ENCODE measurements at places on chromosomes 5 and 9.

DNA sequence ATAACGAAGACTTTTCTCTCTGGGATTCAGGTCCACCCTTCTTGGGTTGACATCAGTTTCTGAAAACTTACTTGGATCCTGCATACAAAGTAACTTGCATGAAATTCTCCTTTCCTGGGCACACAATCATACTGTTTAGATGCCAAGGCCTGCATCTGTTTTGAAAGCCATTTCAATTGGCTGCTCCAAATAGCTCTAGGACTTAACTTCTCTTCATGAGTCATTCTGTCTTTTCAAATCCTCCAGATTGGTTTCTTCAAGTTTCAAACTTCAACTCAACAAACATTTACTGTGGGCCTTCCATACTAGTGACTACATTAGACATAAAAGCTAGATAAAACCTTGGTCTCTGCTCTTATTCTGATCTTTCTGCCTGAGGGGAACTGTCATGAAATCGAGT lies 54.8 kb upstream of the HMHB1 start:
- DNase-seq = no peak

- no peak for DNase-seq
These were observed 896 bp downstream of the EBF1 start for GRCh38 chr5:159098603-159099436.

- DNase-seq = no peak
These were observed 1.4 kb downstream of the CDC37L1 start for GRCh38 chr9:4680750-4681149.

- DNase-seq = no peak
These were observed 163.2 kb downstream of the TMEM167A start for GRCh38 chr5:82913971-82914370.

DNA sequence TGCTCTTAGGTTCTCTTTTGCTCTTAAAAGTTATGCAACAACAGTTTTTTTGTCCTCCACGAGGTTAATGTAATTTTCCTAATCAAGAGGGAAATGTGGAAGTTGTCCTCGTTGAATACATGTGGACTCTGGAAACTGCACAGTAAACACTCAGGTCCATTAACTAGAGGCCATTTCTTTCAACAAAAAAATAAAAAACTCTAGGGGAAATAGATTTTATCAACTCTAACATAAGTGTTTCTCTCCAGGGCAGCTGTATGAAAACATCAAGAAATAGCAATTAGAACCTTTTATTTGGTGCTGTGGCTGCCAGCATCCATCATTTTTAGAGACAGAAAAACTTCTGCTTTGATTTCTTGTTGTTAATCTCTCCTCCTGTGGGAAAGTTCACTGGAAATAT lies 288.6 kb downstream of the ICE1 start:
- DNase-seq = no peak

GRCh38 chr9:34797367-34797766 lies 87.4 kb upstream of the CCL21 start:
- DNase-seq = no peak

GRCh38 chr9:113503613-113504211 lies 40.2 kb downstream of the RGS3 start:
- DNase-seq = no peak

- DNase-seq = no peak
These were observed 115.1 kb downstream of the FEM1C start for GRCh38 chr5:115429345-115429940.

DNA sequence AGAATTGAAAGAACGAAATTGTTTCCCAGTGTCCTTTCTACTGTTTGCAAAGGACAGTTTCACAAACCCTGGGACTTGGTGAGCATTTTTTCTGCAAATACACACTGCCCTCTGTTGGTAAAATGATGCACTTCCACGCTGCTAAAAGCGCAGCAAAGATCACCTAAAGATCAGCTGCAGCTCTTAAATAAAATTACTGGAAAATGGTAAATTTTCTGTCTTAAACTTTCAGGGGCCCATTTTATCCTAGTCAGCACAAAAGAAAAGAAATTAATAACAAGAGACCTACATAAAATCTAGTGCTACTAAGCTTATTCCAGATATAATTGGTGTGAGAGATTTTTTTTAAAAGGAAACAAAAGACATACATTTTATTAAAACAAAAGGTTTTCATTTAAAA lies 566.0 kb downstream of the CAAP1 start:
- DNase-seq = peak; percentile 24

DNA sequence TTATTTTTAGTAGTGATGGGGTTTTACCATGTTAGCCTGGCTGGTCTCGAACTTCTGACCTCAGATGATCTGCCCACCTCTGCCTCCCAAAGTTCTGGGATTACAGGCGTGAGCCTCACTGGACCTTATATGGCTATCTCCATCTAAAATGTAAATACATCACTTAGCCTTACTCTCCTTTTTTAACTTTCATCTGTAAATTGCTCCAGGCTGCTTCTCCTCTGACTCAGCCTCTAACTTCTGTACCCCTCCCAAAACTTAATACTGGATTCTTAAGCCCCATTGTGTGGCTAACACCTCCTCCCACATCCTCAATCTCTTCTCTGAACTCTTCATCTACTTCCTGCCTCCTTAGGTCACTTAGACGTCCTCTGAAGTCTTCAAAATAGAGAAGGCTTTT lies 4.0 kb downstream of the SNX30 start:
- no peak for DNase-seq

- peak; percentile 94 for DNase-seq
These were observed 7.0 kb downstream of the PDE6A start for GRCh38 chr5:149937610-149938009.

DNA sequence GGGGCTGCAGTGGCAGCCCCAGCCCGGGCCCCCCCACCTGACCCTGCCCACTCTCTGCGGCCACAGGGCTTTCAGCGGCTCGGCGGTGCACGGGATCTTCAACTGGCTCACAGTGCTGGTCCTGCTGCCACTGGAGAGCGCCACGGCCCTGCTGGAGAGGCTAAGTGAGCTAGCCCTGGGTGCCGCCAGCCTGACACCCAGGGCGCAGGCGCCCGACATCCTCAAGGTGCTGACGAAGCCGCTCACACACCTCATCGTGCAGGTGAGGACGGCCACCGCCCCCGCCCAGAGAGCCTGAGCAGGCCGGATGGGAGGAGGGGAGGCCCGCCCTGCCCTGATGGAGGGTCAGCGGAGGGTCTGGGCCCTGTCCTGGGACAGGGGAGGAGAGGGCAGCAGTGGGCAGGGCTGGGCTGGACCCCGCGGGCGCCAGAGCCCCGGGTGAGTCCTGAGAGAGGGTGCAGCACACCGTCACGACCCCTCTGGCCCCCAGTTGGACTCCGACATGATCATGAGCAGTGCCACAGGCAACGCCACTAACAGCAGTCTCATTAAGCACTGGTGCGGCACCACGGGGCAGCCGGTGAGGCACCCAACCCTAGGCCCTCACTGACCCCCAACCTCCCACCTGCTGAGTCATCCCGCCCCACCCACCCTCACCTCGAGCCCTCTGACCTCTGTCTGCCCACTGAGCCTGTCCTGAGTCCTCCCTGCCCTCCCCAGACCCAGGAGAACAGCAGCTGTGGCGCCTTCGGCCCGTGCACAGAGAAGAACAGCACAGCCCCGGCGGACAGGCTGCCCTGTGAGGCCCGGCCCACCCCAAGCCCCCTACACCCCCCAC lies 2.7 kb downstream of the SLC34A3 start:
- DNase-seq = no peak

GRCh38 chr5:24742334-24742733 lies 97.6 kb upstream of the CDH10 start:
- DNase-seq = no peak

DNA sequence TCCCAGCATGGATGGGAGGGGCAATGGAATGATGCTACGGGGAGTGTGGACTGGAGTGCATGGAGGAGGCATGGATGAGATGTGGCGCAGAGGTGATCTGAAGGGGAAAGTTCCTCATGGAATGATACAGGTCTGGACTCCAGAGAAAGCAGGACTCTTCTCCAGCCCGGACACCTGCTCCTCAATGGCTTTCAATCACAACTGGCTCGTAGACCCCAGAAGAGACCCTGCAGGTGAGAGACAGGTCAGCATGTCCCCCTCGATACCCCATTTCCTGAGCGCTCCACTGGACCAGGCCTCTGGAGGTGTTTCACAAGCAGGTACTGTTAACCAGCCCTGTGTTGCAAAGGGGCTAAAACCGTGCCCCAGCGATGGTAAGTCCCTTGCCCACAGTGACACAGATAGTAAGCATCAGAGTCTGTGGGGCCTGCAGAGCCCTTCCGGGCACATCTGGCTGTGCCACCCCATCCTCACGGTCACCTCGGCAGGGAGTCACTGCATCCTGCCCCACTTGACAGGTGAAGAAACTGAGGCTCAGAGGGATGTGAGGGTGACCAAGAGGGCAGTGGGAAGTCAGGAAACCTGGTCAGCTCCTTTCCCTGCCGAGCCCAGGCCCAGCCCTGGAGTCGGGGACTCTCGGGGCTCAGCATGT lies 5.5 kb upstream of the DPM2 start:
- DNase-seq = no peak

GRCh38 chr9:129451669-129452068 lies 169.2 kb downstream of the C9orf50 start:
- no peak for DNase-seq

- DNase-seq = no peak
These were observed 35.6 kb downstream of the CD180 start for GRCh38 chr5:67160985-67161384.

DNA sequence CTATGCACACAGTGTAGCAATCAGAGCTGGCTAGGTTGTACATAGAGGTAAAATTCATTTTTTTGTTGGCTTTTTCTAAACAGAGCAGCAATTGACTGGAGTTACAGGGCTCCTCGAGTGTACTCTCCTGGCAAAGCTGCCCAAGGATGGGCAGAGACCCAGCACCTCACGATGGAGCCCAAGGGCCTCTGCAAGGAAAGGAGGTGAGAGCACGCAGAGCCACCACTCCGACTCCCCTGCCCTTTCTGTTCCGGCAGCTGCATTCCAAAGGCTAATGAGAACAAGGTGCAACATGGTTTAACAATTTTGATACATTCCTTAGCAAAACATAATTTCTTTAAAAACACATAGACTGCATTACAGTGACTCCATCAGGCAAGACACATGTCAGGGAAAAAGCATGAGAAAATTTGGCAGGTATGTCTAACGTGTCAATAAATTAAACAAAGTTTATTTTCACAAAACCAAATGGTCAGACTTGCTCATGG lies 47.5 kb downstream of the SAXO1 start:
- DNase-seq = no peak

DNA sequence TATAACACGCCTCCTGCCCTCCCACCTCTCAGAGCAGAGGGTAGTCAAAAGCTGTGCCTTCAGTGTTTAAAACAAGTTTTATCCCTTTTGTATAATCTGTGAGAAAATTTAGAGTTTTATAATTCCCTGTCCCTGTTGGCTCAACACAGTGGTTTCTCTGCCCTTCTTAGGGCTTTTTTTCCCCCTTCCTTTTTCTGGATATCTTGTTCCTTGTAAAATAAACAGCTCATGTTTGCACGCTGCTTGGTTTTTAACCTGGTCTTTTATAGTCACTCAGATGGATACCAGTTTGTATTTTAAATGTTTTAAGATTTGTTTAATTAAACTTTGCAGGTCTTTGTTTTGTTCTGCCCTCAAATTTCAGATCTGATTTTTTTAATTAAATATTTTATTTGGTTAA lies 26.7 kb downstream of the OCLN start:
- DNase-seq = no peak
